Omental fat pad (tissue), 4 donors: ENCODE measurements at places on chromosomes 5 and 9. TPM values are rescaled to one million over a fixed set of nuclear protein-coding genes. Genes with fewer than 3 reads are reported as not detected.

IFNB1 gene
- total RNA-seq: not detected

ZNF169 gene
- 1.9 TPM for total RNA-seq

DND1 gene
- 2.5 TPM for total RNA-seq

TXNDC8 gene
- total RNA-seq: not detected

BTNL9 gene
- total RNA-seq: 111 TPM

FOXI1 gene
- not detected for total RNA-seq

CENPH gene
- total RNA-seq: 2.5 TPM

MACIR gene
- 18.6 TPM for total RNA-seq

EIF4E1B gene
- total RNA-seq: not detected

ZDHHC21 gene
- 8.3 TPM for total RNA-seq

MCTP1 gene
- 238 TPM for total RNA-seq

FGF18 gene
- 7.5 TPM for total RNA-seq

MTX3 gene
- 8.9 TPM for total RNA-seq

ORM2 gene
- total RNA-seq: not detected

ARID3C gene
- total RNA-seq: not detected

DROSHA gene
- total RNA-seq: 62.4 TPM

PCA3 gene
- total RNA-seq: not detected
